CD4-positive, alpha-beta T cell treated with Interleukin-4 for 1 hour (primary cell): ENCODE measurements at places on chromosomes 13 and 19.

DNA sequence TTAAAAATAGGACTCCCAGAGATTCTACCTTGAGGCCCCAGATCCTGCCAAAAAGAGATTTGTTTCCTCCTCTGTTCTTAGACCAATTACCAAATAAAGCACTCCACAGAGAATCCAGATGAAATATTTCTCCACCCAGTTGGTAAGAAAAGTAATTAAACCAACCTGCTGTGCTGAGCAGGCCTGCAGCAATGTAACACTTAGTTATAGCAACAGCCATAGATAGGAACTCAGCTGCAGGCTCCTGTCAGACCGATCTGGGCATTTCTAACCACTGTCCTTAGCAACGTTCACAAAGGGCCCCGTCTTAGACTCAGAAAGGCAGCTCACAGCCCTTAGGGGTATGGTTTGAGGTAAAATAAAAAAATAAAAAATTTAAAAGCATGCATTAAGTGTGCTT is 271.1 kb downstream of the KCNRG start:
- no peak for DNase-seq

GRCh38 chr13:94212196-94212595 is 267.3 kb downstream of the DCT start:
- no peak for DNase-seq

DNA sequence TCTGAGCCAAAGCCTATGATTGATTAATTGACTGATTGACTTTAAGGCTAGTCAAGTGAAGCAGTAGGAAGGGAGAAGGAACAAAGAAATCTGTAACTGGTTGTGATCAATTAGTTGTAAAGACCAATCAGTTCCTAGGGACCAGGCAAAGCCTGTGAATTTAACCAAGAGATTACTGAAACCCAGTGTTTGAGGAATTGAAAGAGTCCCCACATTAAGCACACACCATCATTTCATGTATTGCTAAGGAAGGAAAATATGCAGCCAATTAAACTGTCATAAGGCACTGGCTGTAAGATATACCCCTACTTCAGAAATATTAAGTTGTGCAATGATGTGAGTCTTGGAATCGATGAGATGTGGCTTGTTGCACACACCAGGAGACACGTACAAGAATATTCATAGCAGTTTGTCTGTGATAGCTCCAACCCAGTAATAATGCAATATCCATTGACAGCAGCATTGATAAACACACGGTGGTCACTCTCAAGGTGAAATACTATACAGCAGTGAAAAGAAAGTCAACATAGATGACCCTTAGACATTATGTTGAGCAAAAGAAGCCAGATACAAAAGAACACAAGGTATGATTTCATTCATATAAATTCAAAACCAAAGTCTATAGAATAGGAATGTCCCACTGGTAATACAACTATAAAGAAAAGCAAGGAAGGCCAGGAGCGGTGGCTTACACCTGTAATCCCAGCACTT is 9.0 kb downstream of the C19orf47 start:
- no peak for DNase-seq

DNA sequence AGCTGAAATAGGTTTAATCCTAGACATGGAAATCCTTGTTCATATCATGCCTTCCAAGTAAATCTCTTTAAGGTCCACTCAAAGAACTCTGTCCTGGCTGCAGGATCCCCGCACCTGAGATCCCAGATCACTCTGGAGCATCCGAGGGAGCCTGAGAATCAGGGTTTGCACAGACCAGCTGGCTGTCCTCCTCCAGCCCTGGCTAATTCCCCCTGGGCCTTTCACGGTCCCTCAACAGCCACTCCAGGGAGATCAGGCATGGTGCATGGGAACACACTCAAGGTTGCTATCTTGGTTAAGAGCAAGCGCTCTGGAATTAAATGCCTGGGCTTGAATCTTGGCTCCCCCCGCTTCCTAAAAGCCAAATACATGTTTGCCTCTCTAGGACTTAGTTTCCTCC is 130.8 kb downstream of the IRS2 start:
- no peak for DNase-seq

DNA sequence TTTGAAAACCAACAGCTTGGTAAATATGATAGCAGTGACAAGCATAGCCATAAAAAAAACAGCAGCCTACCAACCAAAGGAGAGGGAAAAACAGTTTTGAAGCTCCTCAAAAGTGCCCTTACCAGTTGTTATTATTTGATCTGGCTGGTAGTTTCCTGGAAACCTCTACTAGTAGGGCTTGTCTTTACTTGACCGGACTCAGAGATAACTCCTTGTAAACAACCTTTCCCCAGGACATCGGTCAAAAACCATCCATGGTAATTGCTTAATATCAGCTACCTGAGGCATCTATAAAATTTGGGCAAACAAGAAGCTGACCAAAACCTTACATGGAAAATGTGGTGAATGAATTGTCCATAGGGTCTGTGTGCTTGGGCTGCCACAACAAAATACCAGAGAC is 210.9 kb downstream of the FGF14 start:
- DNase-seq = no peak

DNA sequence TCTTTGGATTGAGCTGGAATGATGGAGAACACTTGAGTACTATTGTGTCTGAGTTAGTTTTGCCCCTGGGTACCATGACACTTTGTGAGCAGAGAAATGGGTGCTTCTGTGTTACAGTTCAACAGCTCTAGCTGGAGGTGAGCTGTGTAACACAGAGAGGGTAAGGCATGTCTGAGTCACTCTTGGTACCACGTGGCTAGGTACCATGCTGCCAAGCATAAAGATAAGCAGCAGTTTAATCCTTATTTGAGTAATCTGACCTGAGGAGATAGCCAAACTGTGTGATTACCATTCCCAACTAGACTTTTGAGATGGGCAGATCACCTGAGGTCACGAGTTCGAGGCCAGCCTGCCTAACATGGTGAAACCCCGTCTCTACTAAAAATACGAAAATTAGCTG is 122.0 kb downstream of the OLFM4 start:
- no peak for DNase-seq

DNA sequence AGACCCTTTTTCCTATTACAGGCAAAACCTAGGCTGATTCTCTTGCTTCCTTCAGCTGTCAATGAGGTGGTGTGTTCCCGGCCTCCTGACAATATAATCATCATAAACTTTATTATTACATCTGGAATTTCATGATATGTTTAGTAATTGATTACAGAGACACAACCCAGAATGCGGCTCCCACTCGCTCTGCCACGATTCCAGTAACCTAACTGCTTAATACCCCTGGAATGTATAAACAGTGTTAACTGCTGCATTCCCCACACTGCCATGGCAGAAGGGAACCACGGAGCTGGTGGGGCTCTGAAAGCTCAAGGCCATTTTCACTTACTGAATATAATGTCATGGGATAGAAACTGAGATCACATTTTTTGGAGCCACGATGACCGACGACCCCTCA is 17.1 kb downstream of the TSHZ3 start:
- no peak for DNase-seq

DNA sequence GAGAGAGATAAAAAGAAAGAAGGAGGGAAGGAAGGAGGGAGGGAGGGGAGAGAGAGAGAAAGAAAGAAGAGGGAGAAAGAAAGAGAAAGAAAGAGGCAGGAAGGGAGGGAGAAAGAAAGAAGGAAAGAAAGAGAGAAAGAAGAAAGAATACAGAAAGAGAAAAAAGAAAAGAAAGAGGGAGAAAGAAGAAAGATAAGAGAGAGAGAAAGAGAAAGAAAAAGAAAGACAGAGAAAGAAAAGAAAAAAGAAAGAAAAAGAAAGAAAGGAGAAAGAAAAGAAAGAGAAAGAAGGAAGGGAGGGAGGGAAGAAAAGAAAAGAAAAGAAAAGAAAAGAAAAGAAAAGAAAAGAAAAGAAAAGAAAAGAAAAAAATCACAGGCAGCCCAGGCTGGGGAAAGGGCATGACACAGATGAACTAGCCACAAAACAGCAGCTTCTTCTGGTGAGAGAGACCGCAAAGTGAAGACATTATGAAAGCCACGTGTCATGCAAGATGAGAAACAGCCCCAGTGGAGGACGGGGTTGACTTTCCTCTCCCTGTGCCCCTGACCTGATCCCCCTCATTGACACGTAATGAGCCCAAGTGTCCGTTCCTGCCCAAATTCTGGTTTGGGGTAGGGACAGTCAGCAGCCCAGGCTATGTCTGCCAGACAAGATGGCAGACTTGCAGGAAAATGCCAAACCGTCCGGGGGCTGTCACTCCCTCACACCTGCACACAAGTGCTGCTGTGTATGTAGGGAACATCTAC is 102.1 kb downstream of the INSR start:
- DNase-seq = peak; percentile 63

GRCh38 chr19:11017275-11018035 is 56.6 kb downstream of the SMARCA4 start:
- no peak for DNase-seq

GRCh38 chr13:41315443-41316047 is 4.5 kb downstream of the NAA16 start:
- DNase-seq = no peak

GRCh38 chr13:33876716-33877394 is 58.9 kb downstream of the RFC3 start:
- DNase-seq = no peak

- DNase-seq = no peak
Observed at GRCh38 chr19:16869331-16869972, 19.3 kb upstream of the F2RL3 start.

DNA sequence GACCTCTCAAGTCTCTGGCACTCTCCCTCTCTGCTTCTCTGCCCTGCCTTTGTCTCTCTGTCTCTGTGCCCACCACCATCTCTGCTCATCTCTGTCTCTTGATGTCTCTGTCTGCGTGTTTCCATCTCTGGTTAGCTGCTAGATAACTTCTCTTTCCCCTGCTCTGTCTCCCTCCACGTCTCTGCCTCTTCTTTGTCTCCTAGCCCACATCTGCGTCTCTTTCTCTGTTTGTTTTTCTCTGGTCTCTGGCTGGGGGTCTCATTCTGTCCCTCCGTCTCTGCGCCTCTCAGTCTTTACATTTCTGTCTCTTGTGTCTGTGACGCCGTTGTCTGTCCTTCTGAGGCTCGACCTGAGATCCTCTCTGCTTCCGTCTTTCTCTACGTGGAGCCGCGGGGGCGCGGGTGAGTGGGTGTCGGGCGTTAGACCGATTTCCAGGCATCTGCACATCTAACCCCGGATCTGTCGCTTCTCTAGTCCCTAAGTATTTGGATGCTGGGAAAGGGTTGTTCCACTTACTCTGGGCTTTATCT is 386 bp downstream of the GIPR start:
- DNase-seq = no peak

DNA sequence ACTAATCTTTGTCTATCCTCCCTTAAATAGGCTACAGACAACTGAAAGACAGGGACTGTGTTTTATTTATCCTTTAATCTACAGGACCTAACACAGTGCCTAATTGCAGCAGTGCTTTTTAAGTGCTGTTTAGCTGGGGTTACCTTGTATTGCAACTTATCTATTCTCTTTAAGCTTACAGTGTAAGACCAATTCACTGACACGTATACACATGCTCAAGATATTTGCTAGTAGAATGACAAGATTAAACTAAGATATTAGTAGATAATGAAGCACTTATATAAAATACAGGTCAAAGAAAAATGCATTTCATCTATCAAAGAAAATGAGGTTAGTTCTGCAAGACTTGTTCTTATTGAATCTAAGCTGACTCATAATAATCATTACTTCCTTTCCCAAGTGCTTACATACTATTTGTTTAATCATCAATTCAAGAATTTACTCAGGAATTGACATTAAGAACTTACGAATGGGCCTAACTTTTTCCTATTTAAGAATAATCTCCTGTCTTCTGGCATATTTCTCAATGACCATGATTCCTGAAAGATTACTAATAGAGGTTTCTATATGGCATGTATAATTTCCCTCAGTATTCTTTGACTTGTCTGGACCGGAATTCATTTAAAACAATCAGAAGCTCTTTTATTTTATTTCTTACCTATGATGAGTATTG is 75.8 kb upstream of the MAB21L1 start:
- no peak for DNase-seq

DNA sequence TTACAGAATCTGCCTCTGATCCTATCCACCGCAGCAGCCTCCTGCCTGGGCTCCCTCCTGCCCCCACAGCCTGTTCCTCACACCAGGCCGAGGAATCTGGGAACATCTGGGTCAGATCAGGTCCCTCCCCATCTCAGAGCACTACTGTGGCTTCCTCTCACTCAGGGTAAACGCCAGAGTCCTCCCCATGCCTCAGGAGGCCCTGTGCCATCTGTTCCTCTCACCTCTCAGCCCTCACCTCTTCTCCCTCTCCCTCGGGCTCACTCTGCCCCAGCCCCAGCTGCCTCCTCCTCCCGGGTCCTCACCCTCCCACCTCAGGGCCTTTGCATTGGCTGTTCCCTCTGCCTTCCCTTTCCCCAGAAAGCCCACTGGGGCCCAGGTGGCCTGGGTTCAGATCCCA is 18.2 kb downstream of the FCGBP start:
- DNase-seq = no peak

DNA sequence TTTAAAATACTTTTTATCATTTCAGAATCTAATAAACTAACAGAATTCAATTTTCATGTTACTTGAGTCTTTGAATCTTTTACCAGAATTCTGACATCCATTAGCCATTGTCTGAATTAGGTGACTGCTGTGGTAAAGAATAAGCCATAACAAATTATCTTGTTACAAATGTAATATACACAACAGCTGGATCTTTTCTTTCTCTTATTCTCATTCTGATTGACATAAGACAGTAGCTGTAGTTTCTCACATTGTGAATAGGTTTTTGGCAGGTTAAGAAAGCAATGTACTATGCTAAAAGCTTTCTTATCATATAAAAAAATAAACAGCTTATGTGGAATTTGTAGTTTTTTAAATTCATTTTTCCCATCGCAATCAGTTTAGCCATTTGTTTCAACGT is 734.0 kb upstream of the PCDH9 start:
- no peak for DNase-seq

DNA sequence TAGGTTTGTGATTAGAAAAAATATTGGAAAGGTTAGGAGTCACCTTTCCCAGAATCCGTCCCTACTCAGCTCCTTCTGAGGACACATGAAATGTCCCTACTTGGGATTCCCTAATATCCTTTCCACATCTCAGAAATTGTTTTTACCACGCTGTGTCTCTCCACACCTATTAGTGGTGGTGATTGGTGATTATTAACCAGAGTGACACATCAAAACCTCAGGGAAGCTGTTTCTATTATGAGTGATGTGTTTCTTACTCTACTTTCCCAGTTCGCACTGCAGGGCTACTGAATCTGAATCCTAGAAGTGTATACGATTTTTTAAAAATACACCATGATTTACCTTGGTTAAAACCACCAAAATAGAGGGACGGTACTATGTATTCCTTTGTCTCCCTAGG is 460.8 kb downstream of the TBC1D4 start:
- DNase-seq = no peak

DNA sequence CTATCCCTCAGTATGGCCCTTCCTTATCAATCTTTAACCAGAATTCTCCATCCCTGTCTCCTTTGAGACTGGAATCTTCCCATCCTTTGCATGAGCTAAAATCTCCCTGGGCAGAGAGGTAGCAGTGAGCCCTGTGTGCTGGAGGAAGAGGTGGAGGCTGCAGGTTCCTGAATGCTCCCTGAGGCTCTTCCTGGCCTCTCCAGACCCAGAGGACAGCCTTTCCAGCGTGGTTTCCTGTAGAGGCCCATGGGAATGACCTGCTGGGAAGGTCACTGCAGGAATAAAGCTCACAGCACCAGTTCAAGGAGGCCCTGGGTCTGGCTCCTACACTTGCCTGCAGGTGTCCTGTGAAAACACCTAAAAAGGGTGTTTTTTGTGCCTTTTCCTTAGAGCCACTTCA is 4.6 kb downstream of the OR10H2 start:
- no peak for DNase-seq

- no peak for DNase-seq
Observed at GRCh38 chr13:44763615-44764301, 187.6 kb upstream of the TSC22D1 start.
